ENCODE measurements at places on chromosomes 2 and 18.

DNA sequence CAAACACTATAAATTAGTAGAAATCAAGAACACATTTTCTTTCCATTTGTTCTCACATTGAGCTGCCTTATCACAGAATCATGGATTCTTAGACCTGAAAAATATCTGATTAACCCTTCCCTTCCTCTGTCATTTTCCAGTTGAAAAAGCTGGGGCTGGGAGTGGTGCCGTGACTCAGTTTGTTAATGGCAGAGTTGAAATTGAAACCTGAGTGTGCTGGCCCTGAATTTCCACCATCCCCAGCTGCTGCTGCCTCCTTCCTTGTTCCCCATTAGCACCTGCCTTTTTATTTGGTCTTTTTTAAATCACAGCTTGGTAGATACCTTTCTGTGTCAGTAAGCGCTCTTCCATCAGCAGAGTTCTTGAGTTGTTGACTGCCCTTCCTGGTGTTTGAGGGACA lies 10.6 kb downstream of the FARP2 start:
- DNase-seq = no peak

DNA sequence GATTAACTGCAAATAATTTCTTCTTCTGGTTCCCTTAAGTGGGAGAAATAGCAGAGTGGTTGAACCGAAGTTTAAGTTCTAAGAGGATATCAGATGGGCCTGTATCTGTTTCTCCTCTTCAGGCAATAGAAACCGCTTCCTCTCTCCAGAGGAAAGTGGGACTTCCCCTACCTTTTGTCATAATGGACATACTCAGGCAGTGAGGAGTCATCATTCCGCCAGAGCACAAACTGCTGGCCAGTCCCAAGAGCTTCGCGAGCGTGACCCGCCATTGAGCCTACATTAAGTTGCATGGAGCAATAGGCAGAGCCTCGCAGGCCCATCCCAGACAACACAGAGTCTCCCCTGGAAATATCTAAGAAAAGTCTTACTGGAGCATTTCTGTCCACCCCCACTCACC lies 158.9 kb downstream of the LDLRAD4 start:
- DNase-seq = no peak

- DNase-seq = no peak
These were observed 9.1 kb downstream of the KCNF1 start for GRCh38 chr2:10920764-10921388.

DNA sequence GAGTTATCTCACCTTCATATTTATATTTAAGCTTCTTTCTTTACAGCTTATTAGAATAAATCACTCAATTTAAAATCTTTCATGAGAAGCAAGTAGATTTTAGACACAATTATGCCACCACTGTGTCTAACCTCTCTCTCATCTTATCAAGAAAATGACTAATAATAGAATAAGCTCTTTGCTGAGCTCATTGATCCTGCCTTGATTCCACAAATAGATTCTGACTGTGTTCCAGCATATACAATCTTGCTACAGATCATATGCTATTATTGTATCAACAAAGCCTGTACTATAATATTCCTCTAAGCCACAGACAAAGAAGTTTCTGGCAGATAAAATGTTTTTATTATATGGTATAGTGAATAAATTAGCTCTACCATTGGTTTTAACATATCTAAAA lies 168.7 kb upstream of the GULP1 start:
- DNase-seq = no peak

DNA sequence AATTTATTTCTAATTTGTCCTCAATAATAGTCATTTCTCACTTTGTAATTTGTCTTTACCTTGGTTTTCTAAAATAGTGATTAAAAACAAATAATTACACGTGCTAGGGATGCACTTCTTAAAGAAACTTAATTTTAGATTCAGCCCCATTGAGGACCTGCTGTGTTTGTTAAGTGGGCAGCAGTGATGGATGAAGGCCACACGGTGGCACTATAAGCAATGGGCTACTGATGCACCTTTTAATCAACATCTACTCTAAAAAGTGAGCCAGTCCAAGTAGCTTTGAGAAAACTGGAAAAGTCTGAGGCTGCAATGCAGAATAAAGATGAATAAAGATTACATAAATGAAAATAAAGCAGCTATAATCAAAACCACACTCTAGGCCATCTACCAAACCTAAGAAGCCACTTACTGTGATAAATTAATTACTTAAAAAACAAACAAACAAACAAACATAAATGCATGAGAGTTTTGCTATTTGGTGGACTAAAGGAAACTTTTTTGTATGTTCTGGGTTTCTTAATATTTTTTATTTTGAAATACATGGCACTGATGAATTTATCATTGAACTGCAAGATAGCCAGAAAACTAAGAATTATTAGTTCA lies 89.3 kb downstream of the PDE11A start:
- peak; percentile 54 for DNase-seq

GRCh38 chr2:181178823-181179412 lies 198.5 kb downstream of the UBE2E3 start:
- no peak for DNase-seq

DNA sequence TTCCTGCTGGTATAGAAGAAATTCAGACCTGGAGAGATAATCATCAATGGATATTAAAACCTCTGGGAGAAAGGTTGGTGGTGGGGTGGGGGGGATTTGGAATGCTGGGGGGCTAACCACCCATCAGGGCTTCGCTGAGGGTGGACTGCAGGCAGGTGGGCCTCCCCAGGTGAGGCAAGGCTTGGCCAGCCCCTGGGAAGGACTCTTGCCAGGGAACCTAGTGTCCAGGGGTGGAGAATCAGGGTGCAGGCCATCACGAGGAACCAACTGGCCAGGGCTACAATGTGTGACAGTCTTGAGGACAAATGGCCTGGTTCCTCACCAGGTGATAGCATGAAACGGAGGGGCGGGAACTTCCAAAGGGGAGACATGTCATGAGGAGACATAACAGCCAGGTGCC lies 11.8 kb downstream of the RAB11FIP5 start:
- DNase-seq = no peak

DNA sequence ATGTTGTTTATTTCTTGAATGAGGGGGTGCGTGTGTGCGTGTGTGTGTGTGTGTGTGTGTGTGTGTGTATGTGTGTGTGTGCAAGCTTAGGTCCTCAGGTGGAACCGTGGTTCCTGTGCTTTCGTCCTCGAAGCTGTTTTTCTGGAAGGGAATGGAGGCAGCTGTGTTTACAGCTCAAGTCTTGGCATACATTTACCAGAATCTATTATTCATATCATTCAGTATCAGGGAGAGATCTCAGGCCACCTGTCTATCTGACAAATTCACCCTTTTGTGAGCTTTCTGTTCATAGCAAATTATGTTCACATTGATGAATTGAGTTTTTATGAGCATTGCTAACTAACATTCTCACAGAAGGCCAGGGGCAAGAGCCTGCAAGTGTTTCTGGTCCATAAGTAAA lies 550.4 kb downstream of the ARHGAP15 start:
- no peak for DNase-seq

DNA sequence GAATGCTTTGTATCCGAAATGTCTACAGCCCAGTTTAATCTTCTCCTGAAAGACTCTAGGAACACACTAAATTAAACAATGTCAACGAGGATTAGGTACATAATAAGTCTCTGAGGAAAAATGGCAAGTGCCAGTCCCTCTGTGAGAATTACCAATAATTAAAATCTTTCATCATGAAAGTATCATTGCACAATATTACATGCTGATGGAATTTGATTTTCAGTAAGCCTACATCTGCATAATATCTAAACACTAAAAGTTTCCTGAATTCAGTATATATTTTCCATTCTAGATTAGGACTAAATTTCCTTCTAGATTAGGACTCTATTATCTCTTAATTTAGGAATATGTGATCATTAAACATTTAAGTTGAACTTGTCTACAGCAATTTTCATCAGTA lies 132.1 kb downstream of the LRP2 start:
- DNase-seq = no peak

DNA sequence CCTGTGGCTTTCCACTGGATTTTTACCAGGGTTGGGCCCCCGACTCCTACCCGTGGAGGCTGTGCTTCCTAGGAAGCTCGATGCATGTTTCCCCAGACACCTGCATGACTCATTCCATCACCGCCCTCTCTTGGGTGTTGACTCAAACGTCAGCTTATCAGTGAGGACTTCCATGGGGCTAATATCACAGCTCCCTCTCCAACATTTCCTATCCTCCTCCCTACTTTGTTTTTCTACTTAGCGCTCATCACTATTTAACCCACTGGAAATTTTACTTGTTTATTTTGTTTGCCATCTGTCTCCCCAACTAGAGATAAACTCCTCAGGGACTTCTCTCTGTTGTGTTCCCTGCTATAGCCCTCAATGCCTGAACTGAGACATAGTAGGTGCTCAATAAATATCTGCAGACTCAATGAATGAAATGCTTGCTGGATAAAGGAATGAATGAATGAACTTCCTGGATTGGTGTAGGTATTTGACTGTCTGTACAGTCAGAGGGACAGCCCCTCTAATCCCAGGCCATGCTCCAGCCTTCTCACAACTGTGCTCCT lies 89.7 kb upstream of the MSH2 start:
- DNase-seq = no peak

DNA sequence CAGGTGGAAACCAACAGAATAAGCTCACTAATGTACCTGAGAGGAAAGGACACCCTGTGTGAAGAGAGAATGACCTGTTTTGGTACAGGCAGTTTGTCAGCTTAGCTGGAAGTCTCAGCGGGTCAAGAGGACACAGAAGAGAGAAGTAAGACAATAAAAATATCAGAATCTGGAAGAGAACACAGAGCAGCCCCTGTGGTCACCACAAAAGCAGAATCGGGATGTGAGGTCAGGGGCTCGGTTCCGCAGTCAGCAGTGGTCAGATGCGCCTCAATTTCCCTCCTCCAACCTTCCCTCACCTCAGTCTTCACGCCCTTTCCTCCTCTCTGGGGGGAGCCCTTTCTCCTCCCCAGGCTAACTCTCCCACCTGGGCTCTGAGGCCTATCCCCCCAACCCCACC lies 122.9 kb downstream of the AFF3 start:
- DNase-seq = no peak

DNA sequence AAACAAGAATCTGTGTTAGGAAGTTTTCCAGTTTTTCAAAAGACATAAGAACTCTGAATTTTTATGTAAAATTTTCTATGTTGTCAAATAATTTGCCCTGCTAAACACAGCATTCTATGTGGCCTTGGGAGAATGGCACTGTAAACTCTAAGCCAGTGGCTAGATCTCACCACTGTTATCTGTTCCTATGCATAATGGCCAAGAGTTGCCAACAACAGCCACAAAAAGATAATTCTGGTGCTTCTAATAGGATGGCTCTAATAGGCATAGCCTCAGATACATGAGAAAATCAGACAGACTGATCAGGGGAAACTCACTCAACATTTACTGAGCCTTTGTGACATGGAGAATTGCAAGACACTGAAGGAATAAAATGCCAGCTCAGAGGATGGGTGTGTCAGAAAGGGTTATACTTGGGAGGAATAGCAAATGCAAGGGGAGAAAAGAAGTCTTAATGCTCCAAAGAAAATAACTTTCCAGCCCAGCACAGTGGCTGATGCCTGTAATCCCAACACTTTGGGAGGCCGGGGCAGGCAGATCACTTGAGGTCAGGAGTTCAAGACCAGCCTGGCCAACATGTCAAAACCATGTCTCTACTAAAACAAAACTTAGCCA lies 63.7 kb downstream of the COBLL1 start:
- no peak for DNase-seq

DNA sequence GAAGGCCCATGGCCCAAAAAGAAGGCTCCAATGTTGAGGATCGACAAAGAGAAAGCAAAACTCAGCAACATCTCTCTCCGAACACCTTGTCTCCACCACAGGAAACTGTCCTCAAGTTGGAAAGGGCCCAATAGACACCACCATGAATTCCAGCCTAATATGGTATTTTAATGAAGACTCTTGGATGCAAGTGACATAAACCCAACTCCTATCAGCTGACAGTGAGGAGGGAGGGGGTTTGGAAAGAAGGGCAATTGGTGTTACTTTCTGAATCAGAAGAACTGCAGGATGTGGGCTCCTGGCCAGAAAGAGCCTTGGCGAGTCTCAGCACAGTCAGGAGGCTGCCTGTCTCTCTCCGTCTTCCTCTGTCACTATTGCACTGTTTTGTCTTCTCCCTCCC lies 40.3 kb upstream of the SIGLEC15 start:
- DNase-seq = peak; percentile 85

DNA sequence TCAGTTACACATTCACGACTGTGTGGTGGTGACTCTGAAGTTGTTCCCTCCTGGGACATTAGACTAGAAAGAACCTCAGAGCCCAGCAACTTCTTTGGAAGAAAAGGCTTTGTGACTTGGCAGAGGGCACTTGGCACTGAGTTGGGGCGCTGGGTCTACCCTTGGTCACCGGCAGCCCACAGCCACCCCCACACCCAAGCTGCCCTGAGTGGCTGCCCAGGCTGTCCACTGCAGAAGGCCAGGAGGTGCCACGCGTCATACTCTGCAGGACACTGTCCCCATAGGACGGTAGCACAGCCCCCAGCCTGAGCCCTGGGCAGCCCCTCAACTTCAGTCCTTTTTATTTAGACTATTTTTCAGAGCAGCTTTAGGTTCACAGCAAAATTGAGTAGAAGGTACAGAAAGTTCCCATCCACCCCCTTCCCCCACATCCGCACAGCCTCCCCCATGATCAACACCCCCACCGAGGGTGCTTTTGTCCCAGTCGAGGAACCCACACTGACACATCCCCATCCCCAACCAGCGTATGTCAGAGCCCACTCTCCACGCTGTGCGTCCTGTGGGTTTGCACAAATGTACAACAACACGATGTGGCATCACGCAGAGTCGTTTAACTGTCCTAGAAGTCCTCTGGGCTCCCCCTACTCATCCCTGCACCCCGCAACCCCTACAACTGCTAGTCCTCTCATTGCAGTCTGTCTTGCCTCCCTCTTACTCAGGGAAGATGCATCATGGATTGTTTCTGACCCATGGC lies 1.1 kb downstream of the PRLH start:
- no peak for DNase-seq

DNA sequence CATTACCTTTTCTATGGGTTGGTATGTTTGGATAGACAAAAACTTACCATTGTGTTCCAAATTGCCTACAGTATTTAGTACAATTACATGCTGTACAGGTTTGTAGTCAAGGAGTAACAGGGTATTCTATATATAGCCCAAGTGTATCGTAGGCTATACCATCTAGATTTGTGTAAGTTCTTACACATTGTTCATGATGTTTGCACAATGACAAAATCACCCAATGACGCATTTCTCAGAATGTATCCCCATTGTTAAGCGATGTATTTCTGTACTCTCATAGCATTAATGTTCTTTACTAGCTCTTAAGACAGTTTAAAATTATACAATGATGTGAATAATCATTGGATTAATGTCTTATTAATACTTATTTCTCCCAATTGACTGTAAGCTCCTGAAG lies 16.7 kb downstream of the TACR1 start:
- no peak for DNase-seq

GRCh38 chr2:147352264-147353071 lies 492.4 kb upstream of the ACVR2A start:
- no peak for DNase-seq

DNA sequence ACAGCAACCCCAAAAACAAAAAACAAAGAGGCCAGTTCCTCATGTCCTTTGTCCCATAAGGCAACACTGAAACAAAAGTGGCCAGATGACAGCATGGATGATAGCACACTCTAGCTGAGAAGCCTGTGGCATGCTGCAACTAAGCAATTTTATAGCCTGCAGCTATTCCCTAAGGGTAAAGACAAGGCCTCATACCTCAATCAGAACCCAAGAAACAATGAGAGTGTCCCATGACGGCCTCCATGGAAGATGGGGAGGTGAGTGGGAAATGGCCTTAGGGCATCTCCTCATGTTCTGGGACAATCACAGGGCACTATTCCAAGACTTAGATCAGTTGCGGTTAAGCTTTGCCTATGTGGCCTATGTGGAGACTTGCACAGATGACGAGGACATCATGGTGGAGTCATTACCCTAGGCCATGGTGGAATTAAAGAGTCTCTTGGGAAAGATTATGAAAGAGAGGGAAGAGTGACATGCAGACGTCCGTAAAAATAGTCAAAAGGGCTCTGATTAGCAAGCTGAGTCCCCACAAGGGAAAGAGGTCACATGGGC lies 103.1 kb downstream of the INO80D start:
- no peak for DNase-seq
